ENCODE measurements at places on chromosomes 7 and 10.

- no peak for DNase-seq
These were observed 35.1 kb downstream of the SDK1 start for GRCh38 chr7:3336042-3336665.

- no peak for DNase-seq
These were observed 104.2 kb upstream of the ACBD5 start for GRCh38 chr10:27344568-27345454.

- no peak for DNase-seq
These were observed 42.6 kb downstream of the WIPF3 start for GRCh38 chr7:29848941-29849340.

DNA sequence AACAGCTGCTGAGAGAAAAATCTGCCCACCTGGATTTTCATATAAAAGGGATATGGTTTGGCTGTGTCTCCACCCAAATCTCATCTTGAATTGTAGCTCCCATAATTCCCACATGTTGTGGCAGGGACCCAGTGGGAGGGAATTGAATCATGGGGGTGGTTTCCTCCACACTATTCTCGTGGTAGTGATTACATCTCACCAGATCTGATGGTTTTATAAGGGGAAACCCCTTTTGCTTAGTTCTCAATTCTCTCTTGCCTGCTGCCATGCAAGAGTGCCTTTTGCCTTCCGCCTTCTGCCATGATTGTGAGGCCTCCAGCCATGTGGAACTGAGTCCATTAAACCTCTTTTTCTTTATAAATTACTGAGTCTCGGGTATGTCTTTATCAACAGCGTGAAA is 20.8 kb upstream of the MKI67 start:
- DNase-seq, result peak; percentile 10

- no peak for DNase-seq
These were observed 767.4 kb upstream of the GHITM start for GRCh38 chr10:83371696-83372490.

- DNase-seq, result no peak
These were observed 70.0 kb downstream of the DYNC2I1 start for GRCh38 chr7:158926348-158926747.

DNA sequence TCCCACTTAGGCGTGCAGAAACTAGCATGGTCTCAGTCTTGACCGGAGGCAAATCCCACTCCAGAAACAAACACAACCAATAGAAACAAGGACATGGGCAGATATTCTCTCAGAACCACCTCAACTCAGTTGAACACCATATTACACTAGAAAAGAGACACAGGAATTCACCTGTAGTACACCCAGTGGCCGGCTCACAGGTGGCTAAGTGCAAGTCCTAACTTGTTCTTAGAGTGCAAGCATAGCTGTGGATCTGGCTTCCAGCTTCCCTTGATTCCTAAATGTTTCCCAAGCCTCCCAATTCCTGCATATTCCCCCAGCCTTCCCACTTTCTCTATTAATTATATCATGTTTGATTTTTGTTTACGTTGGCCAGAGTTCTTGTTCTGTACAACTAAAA is 164.4 kb downstream of the TPK1 start:
- no peak for DNase-seq

DNA sequence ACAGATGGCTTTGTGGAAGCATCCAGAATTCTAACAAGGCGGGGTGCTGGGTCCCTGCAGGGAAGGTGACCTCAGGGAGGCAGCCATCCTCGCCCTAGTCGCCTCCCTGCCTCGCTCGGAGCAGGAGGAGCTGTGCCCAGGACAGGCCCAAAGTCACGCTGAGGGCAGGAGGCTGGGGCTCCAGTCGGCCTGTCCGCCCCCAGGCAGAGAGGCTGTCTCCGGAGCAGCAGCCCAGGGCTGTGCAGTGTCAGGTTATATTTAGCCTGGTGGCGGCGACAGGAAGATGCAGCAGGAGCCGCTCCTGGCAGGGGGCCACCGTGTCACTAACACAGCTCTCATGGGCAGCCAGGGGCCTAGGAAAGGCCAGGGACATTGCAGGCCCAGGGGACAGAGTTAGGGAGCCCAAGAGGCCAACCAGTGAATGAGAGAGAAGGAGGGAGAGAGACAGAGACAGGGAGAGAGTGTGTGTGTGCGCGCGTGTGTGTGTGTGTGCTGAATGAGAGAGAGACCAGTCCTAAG is 13.5 kb downstream of the KCNH2 start:
- no peak for DNase-seq

DNA sequence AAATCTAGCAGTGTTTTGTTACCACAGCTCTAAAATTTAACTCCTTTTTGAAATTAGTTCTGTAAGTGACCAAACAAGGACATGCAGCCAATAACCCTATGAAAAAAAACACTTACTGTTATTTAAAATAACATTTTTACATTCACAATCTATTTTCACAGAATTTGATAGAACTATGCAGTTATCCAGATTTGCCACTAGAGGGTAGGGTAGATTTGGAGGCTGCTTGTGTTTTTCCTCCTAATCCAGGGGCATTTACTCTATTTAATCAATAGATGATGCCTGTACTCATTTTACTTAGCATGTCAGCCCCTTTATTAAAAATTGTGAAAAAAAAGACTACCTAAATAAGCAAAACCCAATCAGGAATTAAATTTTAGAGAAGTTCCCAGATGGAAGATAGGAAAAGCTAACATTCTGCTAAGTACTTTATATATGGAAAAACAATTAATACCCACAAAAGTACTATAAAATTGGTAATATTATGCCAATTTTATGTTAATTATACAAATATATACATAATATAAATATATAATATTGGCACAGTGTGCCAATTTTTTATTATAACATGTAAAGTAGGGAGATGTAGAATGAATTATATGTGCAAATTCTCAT is 18.1 kb upstream of the LIPK start:
- DNase-seq, result peak; percentile 10

- peak; percentile 37 for DNase-seq
These were observed 1.2 kb downstream of the TPK1 start for GRCh38 chr7:144834641-144835144.

DNA sequence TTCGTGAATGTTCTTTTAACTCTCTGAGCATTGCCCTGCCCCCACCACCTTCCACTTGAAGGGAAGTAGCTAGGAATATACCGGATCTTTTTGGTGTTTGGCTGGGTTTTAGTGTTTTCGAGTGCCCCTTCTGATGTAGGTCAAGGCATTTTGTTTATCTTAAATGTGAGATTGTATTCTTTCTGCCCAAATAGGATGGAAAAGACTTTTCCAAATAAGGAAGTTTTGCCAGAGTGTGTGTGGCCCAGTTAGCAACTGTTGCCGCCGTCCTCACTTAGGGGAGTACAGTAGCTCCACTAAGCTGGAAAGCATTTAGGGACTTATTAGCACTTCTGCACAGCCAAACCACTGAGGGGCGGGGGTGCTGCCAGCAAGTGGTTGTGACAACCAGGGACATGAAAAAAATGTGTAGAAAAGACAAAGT is 29.8 kb upstream of the VCL start:
- no peak for DNase-seq

DNA sequence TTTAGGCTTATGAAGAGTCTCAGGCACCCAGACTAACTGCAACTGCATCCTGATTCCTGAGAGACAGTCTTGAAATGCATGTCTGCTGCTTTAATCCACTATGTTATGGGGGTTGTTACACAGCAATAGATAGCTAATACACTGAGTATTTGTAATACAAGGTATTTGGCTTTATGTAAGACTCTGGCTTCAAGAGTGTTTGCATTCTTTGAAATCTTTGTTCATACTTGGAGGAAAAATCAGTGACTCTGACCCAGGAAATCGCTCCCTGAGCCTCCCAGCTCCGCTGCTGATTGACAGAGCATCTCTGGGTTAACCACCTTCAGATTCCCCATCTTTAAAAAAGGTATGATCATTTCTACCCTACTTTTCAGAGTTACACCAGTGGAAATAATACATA is 133.9 kb downstream of the MTPAP start:
- DNase-seq, result no peak

DNA sequence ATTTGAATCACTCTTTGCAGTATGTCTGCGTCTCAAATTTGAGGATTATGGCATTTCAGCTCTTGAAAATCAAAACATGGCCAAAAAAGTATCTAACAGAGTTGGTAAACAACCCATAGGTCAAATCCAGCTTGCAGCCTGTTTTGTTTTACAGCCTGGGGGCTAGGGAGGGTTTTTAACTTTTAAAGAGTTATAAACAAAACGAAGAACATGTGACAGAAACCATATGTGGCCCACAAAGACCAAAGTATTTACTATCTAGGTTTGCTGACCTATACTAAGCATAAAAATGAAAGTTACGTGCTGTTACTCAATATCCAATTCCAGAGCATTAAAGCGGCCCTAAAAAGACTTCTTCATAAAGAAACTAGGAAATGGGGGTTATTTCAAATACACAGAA is 55.5 kb upstream of the STARD3NL start:
- DNase-seq, result no peak

- DNase-seq, result no peak
These were observed 49.9 kb downstream of the ZNF365 start for GRCh38 chr10:62424026-62424425.

DNA sequence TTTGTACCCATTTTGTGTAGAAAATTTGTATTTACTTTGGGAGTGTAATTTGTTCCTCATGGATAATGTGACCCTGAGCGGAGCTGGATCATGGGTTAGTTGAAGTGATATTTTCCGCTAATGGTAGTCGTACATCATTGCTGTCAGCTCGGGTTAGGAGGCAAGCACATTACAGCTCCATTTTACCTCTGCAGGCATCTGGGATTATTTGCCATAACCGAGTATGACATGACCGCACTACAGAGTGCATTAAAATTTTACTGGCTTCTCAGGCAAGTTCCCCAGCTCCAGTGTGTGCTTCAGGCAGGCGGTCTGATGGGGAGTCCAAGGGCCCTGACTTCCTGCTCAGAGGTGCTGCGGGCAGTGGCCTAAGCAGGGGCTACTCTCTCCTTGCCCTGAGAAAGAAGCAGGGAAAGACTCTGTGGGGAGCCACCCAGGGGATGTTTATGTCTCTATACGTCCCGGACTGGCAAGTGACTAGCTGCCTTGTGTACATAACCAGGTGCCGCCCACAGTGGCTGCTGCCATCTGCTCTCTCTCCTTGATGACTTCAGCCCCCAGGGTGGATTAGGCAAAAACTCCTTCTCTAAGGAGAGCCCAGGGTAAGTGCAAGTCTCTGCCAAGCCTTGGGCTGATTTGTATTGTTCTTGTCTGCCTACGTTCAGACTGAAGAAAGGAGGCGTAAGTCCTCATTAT is 685.3 kb upstream of the GALNT17 start:
- DNase-seq, result no peak

- DNase-seq, result no peak
These were observed 63.4 kb downstream of the SRPK2 start for GRCh38 chr7:105325216-105325904.

- DNase-seq, result no peak
These were observed 165.2 kb upstream of the CDCA7L start for GRCh38 chr7:22110881-22111280.

- no peak for DNase-seq
These were observed 53.3 kb downstream of the SEC23IP start for GRCh38 chr10:119945805-119946204.

DNA sequence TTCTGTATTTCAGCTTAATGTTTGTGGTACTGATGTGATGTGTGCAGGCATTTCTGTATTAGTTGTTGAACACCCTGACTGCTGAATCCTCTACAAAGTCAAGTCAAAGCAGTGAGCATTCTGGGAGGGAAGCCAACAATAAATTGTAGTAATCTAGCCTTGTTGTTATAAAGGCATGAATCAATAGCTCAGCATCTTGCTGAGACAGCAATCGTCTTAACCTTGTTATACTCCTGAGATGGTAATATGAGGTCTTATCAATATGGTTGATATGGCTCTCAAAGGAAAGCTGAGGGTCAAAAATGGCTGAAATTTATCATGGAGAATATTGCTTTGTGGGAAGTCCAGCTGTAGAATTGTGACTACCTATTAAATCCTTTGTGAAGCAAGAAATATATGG is 299.4 kb downstream of the DNAJB9 start:
- DNase-seq, result no peak

DNA sequence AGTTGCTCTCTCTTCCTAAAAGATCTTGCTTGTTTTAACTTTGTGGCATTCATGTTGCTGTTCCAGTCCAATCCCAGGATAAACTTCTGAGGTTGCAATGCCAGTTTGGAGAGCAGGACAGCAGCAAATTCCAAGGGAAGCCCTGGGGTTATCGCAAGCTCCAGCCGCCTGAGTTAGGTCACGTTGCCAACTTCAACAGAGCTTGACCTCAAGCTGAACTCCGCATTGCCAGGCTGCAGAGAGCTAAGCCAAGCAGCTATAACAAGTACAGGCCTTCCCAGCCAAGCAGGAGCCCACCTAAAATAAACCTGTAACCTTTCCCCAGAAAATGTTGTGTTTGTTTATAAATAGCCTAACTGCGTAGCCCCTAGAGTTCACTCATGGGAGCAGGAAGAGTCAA is 138.9 kb upstream of the LYZL1 start:
- no peak for DNase-seq

- DNase-seq, result no peak
These were observed 283.8 kb upstream of the C7orf33 start for GRCh38 chr7:148306759-148307158.

DNA sequence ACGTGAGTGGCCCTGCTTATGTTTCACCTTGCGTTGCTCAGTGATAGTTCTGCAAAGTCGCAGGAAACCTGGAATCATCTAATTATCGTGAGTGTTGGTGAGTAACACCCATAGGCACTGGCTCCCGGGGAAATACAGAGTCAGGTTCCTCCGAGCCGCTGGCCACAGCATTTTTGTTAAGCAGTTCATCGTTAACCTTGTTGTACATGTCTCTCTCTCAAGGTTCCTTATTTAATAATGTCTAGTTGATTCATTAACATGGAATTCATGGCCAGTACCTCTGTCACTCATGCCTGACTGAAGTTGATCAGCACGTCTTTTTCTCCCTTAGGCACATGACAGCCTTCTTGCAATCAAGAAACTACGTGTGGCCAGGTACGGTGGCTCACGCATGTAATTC is 3.1 kb upstream of the ZFAND2A start:
- DNase-seq, result no peak

DNA sequence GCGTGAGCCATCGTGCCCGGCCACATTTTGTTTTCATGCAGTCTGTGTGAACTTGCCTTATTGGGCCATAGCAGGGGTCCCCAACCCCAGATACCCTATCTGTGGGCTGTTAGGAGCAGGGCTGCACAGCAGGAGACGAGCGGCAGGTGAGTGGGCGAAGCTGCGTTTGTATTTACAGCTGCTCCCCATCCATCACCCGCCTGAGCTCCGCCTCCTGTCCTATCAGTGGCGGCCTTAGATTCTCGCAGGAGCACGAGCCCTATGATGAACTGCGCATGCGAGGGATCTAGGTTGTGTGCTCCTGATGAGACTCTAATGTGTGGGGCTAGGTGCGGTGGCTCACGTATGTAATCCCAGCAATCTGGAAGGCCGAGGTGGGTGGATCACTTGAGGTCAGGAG is 293.9 kb downstream of the CAMK1D start:
- DNase-seq, result no peak

DNA sequence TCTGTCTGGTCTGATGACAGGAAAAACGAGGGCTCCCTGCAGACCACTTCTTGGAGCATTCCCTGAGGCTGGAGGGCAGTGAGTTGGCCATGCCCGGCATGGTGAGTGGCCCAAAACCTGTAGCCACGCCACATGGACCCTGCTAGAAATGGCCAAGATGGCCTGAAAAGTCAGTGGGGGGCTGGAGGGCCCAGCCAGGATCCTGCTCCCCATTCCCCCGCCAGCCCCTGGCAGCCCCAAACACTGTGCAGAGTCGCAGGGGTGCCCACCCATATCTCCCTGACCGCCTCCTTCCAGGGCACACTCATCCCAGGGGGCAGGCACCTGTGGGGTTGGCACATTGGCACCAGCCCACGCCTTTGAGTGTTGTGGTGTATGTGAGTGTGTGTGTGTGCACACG is 18.7 kb upstream of the PPP2R2D start:
- DNase-seq, result no peak

Measured in activated CD4-positive, alpha-beta T cell treated with anti-CD3 and anti-CD28 coated beads, Interleukin-2, amount 50 U/mL, for 24 hours (primary cell).